ENCODE measurements at places on chromosomes 4 and X.
A peak's percentile ranks its signal among the peaks of the same experiment; 100 is the strongest.

- no peak for DNase-seq
Observed at GRCh38 chr4:153450544-153450917, 15.6 kb upstream of the TMEM131L start.

DNA sequence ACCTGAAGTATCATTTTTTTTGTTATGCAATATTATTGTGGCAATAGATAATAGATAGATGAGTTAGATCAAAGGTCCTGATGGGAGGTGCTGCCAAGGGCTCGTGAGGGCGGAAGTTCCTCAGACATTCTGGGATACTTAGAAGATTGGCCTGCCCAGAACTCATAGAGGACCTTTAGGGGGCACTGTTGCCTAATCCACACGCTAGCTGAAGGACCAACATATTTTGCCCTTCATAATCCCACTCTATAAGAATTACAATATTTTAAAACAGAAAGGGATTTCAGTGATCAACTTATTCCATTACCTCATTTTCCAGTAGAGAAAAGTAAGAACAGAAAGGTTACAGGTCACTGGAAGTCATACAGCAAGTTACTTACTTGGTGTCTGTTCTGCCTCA lies 22.9 kb upstream of the COX7B2 start:
- no peak for DNase-seq

DNA sequence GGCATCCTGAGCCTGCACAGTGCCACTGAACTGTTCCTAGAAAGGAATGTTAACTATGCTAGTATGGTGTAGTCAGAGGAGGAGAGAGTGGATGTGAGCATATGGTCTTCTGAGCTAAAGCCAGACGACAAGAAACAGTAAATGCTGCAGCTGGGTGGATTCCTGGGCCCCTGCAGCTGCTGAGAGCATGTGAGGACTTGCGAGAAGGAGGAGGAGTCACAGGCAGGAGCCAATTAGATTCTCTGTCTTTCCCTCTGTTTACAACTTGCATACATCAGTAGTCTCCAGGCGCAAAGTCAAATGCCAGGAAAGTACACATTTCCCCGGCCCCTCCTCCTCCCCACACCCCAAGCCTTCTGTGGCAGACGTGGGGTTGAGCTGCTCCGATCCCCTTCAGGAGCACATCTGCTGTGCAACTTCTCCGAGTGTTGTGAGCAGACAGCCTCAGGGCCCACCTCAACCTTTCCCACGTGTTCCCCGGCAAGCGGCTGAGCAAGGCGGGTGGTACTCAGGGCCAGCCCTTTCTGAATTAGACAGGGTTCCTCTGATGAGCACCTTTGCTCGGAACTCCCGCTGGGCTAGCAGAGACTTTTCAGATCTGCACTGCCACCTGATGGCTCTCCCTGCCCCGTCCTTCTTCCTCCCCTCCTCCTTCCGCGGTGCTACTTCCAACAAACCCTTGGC lies 108.7 kb upstream of the ATP6AP2 start:
- peak; percentile 1 for DNase-seq

GRCh38 chr4:25654031-25654970 lies 1.4 kb upstream of the SLC34A2 start:
- no peak for DNase-seq

DNA sequence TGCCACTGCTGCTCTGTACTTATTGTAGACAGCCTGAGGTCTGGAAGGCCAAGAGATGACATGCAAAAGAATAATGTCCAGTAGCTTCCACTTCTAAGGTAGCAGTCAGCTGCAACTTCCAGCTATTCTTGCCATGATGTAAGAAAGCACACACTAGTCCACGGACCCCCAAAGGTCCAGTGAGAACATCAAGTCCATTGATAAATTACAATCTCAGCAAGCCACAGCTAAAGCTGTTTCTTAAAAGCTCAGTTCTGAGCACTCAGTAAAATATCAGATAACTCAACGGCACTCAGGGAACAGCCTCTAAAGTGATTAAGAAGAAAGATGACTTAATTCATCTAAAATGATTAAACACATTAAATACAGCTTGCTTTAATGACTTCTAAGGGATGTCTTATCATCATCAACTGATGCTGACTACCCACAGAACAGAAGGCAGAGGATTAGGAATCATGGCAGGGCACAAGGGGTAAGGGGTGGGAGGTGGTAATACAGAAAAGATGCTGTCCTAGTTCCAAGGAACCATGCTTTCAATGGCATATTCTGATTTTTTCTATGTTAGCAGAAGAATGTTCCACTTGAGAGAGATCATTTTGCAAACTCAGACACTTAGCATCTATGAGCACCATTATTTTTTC lies 99.1 kb upstream of the CBR4 start:
- DNase-seq: no peak

GRCh38 chr4:81634165-81634564 lies 162.5 kb upstream of the RASGEF1B start:
- no peak for DNase-seq

DNA sequence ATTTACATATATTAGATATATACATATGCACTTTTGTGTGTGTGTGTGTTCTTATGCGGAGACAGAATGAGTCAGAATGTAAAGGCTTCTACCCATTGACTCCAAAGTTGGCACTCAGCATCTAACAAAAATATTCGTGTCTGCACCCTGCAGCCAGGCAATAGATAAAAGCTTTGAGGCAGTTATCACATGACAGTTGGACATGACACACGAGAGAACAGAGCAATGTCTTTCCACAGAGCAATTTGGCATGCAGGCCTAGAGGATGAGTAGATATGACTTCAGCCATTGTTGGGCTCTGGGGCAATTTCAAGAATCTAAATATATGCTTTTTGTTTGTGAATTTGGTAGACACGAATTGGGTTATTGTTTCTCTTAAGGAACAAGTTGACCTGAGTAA lies 391.2 kb downstream of the SLITRK2 start:
- DNase-seq: no peak

- DNase-seq: no peak
Observed at GRCh38 chr4:24372341-24372740, 212.0 kb downstream of the DHX15 start.

Measured in stimulated activated naive CD4-positive, alpha-beta T cell (primary cell).